Stimulated activated CD4-positive, alpha-beta T cell treated with anti-CD3 and anti-CD28 coated beads, Interleukin-1b, Interleukin-23, amount 100 ng/mL, for 1 hour (primary cell): ENCODE measurements at places on chromosomes 2 and 18.

- no peak for DNase-seq
These were observed 28.8 kb downstream of the ADCY3 start for GRCh38 chr2:24891201-24891600.

GRCh38 chr2:98085649-98086048 lies 1.3 kb upstream of the VWA3B start:
- DNase-seq: no peak

DNA sequence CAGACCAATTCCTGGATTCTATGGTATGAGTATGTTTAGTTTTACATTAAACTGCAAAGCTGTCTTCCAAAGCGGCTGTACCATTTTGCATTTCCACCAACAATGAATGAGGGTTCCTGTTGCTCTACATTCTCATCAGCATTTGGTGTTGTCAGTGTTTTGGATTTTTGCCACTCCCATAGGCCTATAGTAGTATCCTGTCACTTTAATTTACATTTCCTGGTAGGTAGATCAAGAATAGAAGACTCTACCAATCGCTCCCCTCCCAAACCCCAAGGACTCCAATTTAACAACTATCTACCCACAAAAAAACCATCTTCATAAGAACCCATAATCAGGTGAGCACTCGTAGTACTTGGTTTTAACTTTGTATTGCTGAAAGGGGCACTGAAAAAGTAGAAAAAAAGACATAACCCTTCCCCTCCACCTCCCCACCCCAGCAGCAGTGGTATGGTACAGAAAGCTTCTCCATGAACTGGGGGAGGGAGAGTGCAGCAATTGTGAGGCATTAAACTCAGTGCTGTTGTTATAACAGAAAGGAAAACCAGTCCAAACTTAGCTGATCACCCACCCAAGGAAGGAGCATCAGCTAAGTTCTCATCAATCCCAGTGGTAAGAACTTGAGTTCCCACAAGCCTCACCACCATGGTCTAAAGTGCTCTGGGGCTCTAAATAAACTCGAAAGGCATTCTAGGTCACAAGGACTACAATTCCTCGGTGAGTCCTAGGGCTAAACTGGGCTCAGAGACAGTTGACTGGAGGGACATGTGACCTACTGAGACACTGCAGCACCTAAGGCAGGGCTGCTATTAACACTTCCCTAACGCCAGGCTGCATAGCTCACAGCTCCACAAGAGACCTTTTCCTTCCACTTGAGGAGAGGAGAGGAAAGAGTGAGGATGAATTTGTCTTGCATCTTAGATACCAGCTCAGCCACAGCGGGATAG lies 35.5 kb upstream of the CYTIP start:
- DNase-seq: no peak

DNA sequence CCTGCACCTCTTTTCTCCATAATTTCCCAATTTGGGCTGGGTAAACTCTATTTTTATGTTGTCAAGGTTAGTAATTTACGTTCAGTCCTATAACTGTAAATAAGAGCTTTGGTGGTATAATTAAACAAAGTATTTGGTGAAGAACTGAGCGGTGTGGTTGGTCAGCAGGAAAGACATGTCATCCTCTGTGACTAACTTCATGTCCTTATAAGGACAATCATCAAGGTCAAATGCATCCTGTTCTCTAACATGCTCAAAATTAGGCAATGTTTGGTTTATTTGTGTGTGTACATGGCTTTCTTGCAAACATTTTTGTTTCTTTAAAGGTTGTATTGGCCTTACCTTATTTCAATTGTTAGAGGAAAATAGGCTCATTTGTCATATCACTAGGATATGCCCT lies 121.5 kb upstream of the NABP1 start:
- no peak for DNase-seq

- DNase-seq: no peak
These were observed 55.2 kb downstream of the RASGRP3 start for GRCh38 chr2:33531549-33532059.

DNA sequence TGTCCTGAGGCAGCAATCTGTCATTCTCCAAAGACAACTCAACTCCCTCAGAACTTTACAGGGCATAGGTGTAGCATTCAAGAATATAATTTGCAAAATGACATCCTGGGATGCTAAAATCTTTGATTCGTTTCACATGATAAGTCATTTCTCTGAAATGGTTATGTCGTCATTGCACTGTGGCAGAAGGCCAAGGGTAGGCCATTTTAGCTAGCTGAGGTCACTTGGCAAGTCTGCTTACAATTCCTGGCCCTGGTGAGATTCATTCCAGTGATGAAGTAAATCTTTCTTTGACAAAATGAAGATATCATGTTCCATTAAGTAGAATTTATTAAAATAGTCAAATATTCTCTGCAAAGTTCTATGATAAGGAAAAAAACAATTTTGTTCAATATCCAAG lies 1410.3 kb upstream of the LRRTM1 start:
- no peak for DNase-seq

- DNase-seq: no peak
These were observed 124.1 kb downstream of the ANKRD30BL start for GRCh38 chr2:132037527-132038178.

- DNase-seq: no peak
These were observed 182.3 kb upstream of the ST6GAL2 start for GRCh38 chr2:107068069-107068916.

GRCh38 chr2:212721026-212721451 lies 182.4 kb upstream of the ERBB4 start:
- no peak for DNase-seq

DNA sequence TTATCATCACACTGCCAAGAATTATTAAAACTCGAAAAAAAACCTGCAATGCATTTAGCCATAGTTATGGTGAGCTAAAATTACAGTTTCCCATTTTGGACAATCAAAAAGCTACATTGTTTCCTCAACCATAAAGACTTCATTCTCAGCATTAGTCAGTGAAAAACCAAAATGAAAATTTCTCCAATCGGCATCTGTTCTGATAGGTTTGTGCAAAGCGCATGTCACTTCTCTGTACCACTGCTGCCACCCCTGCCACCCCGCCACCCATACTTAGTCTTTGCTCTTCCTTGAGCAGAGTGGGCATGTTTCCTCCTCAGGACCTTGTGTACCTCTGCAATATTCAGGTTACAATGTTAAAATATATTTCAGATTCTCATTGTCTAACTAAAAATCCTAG lies 7.1 kb upstream of the ZBTB14 start:
- DNase-seq: no peak

- DNase-seq: no peak
These were observed 79.2 kb downstream of the KIAA2012 start for GRCh38 chr2:202152104-202152715.

DNA sequence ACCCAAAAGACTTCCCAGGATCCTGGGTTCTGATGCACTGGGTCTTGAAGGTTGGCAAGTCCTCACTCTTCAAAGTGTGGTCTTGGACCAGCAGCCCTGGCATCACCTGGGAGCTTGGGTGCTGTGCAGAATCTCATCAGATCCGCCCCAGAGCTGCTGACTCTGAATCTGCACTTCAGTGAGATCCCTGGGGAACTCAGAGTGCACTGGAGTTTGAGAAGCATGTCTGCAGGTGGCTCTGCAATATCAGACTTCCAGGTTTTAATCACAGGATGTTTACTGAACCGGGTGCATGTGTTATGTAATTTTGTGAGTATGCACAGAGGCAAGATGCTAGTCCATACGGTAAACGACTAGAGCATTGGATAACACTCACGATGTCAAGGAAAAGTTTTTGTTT lies 58.0 kb upstream of the BOD1L2 start:
- DNase-seq: no peak

- DNase-seq: no peak
These were observed 143.4 kb downstream of the EML6 start for GRCh38 chr2:54866868-54867267.
